ENCODE measurements at places on chromosomes 12 and 14. TPM values are rescaled to one million over a fixed set of nuclear protein-coding genes. Genes with fewer than 3 reads are reported as not detected.

Gene ZNF140
- 8.0 TPM for total RNA-seq

Gene KLRC4
- total RNA-seq = not detected

Gene CCDC38
- total RNA-seq = not detected

Gene OAS1
- 2.9 TPM for total RNA-seq

DNA sequence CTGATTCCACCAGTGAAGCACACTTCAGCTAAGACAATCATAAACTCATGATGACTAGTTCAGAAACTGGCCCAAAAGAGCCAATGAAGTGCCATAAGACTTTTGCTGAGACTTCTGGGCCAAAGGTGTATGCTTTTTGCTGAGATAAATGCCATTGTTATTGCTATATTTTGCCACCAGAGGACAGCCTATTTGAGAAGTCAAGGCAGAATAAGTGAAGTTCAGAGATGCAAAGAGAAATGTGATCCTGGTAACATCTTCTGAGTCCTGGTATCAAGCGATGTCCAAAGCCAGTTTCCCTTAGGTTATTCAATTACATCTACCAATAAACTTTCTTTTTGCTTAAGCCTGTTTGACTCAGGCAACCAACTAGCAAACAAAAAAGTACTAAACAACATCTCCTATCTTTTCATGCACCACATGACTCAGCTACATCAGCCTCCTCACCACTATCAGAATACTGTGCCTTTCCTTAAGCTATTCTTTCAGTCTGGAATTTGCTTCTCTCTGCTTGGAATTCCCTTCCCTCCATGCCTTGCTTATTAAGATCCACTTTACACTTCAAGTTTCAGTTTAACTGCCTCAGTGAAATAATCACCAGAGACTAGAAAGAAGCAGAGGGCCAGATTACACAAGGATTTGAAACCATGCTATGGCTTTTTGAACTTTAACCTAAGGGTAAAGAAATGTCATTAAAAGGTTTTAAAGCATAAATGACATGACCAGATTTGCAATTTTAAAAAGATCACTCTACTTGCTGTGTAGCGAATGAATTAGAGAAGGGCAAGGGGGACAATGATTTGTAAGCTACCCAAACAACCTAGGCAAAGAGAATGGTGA is 14.0 kb downstream of the CRY1 start:
- no peaks in the 10 kb centered on the region for H3K27me3 ChIP-seq
- H3K27ac ChIP-seq = no peak overlapping the region
- H3K36me3 ChIP-seq = no peaks in the 10 kb centered on the region
- no peaks in the 10 kb centered on the region for H3K4me1 ChIP-seq
- no peak for DNase-seq

DNA sequence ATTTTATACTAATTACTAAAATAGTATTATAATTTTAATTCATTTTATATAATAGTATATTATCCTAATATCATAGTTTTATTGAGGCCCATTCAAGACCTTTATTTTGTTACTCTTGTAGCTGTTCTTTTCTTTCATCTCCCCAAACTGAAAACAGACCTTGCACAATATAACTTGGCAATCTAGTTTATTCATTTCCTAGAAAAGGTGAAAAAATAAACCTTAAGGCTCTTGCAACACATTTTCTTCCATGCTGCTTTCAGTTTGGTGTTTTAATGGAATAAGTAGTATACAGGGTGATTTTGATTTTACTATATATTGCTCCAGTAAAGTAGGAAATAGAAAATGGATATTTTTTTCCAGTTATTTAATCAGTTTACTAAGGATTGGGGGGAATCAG is 174.0 kb downstream of the SLC2A13 start:
- H3K27ac ChIP-seq = no peak overlapping the region
- no peak overlapping the region for H3K4me3 ChIP-seq
- no peak for DNase-seq
- H3K36me3 ChIP-seq = no peaks in the 10 kb centered on the region
- H3K27me3 ChIP-seq = no peaks in the 10 kb centered on the region

- peaks cover 30% of the 10 kb centered on the region for H3K36me3 ChIP-seq
- peak overlapping the region; percentile 1 for H3K4me3 ChIP-seq
- H3K27me3 ChIP-seq = no peaks in the 10 kb centered on the region
- H3K27ac ChIP-seq = no peak overlapping the region
- DNase-seq = no peak
These were observed 1.9 kb downstream of the SLC25A3 start for GRCh38 chr12:98595243-98595988.

DNA sequence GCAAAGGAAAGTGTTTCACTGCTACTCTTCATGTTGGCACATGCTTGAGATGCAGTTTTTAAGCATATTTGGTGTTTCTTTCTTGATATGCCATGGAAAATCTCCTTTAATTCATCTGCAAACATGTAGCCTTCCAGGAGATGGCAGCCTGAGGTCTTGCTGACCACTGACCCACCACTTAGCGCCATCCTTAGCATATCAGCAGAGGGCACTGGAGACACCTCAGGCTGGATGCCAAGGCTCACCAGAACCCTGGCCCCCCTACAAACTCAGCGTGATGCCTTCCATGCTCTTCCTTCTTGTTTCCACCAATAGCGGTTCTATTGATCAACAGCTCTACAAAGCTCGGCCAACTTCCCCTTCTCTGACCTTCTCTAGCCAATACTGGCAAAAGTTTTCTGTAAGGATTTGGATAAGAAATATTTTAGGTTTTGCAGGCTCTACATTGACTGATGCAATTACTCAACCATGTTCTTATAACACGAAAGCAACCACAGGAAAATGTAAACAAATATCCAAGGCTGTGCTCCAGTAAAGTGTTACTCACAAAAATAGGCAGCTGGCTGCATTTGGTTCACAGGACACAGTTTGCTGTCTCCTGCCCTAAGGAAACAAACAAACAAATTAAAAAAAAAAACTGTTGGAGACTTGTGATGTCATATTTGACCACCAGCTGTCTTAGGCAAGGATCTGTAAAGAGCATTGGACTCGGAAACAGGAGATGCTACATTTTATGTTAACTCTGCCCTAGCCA is 209.7 kb downstream of the SLC15A4 start:
- H3K4me3 ChIP-seq = no peak overlapping the region
- no peak for DNase-seq
- no peaks in the 10 kb centered on the region for H3K27me3 ChIP-seq
- no peak overlapping the region for H3K27ac ChIP-seq
- H3K36me3 ChIP-seq = no peaks in the 10 kb centered on the region

GRCh38 chr12:38144049-38144448 is 172.5 kb upstream of the ALG10B start:
- no peaks in the 10 kb centered on the region for H3K27me3 ChIP-seq
- no peaks in the 10 kb centered on the region for H3K4me1 ChIP-seq
- no peak for DNase-seq
- H3K27ac ChIP-seq = no peak overlapping the region
- no peaks in the 10 kb centered on the region for H3K36me3 ChIP-seq

DNA sequence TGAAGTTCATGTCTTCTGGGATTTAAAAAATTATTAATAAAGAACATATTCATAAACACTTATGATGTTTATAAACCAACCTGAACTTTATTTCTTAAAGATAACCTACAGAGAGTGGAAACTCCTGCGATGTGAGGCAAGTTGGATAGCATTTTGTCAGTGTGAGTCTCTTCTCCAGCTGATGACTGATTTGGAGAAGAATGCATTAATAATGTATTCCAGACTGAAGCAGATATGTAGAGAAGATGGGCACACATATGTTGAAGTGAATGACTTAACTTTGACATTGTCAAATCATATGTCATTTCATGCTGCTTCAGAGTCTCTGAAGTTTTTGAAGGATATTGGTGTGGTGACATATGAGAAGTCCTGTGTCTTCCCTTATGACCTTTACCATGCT is 7.3 kb downstream of the HELB start:
- no peak for DNase-seq
- no peaks in the 10 kb centered on the region for H3K4me1 ChIP-seq
- H3K4me3 ChIP-seq = no peak overlapping the region
- H3K36me3 ChIP-seq = no peaks in the 10 kb centered on the region

- DNase-seq = no peak
- H3K27ac ChIP-seq = peak overlapping the region; percentile 57
- H3K4me3 ChIP-seq = no peak overlapping the region
- peaks cover 13% of the 10 kb centered on the region for H3K4me1 ChIP-seq
- no peaks in the 10 kb centered on the region for H3K27me3 ChIP-seq
These were observed 40.6 kb downstream of the SPRING1 start for GRCh38 chr12:116697305-116697704.

DNA sequence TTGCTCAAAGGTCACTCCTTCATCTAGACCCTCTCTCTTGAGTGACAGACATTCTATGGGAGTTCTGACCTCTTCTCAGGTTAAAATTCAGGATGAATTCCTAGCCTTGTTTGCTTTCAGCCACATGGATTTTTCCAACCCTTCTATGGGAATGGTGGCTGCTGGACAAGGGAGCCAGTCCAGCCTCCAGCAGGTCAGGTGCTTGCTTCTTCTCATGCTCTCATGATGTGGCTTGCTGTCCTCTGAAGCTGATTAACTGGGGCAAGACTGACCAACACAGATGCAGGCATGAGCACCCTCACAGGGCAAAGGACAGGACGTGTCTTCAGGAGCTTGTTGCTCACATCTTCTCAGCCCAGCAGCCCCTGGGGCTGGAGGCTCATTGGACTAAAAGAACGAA is 97.2 kb upstream of the SLC35F4 start:
- H3K4me1 ChIP-seq = no peaks in the 10 kb centered on the region
- H3K27me3 ChIP-seq = no peaks in the 10 kb centered on the region
- DNase-seq = no peak
- no peak overlapping the region for H3K27ac ChIP-seq

DNA sequence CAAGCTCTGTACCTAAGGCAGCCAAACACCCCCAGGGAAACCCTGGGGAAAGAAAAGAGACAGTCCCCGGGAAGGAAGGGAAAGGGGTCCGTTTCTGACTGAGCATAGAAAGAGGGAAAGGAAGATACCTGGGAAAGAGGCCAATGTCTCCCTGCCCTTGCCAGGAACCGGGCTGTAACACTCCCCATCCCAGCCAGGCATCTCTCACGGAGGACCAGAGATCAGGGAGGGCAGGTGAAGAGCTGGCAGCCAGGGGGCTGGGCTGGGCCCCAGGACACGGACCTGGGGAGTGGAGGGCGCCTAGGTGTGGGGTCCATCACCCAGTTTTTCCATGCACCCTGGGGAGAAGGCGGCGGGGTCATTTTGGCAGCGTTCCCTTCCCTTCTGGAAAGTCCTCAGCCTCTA is 18.9 kb upstream of the PLEKHH1 start:
- H3K4me3 ChIP-seq = peak overlapping the region; percentile 89
- H3K27ac ChIP-seq = peak overlapping the region; percentile 87
- peak; percentile 62 for DNase-seq
- no peaks in the 10 kb centered on the region for H3K36me3 ChIP-seq
- no peaks in the 10 kb centered on the region for H3K27me3 ChIP-seq

GRCh38 chr14:68609012-68609411 is 183.9 kb downstream of the ZFP36L1 start:
- H3K4me1 ChIP-seq = peaks cover 12% of the 10 kb centered on the region
- no peaks in the 10 kb centered on the region for H3K27me3 ChIP-seq
- H3K27ac ChIP-seq = no peak overlapping the region
- no peak overlapping the region for H3K4me3 ChIP-seq

- no peaks in the 10 kb centered on the region for H3K36me3 ChIP-seq
- no peak overlapping the region for H3K4me3 ChIP-seq
- H3K4me1 ChIP-seq = no peaks in the 10 kb centered on the region
- DNase-seq = no peak
- H3K27me3 ChIP-seq = no peaks in the 10 kb centered on the region
These were observed 356.0 kb downstream of the DUSP6 start for GRCh38 chr12:88996200-88996788.

DNA sequence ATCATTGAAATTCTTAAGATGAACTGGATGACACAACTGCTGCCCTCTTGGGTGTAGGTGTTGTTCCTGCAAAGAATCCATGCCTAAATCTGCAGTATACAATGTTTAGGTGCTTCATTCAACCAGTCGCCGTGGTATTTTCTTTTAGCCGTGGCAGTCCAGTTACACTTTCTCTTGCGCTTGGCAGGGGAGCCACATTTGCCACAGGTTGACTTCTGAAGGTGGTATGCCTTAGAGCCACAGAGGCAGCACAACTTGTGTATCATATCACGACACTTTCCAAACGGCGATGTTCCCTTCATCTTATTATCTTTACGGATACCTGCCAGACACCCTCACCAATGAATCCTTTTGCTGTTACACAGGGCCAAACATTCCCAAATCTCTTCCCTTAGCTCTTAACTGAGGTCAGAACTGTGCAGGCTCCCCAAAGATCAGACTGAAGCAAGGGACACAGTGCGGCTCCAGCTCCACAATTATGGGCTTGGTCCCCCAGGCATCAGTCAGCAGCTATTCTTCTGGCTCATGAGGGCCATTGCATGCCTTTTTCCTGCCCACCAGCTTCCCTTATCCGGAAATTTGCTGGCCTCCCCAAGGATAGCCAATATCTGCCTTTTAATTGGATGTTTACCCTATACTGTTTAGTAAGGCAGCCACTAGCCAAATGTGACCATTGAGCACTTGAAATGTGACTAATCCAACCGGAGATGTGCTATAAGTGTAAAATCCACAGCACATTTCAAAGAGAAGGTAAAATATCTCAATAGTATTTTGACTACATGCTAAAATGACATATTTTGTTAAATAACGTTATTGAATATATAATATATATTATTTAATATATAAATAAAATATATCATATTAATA is 50.7 kb downstream of the SENP1 start:
- DNase-seq = no peak
- no peaks in the 10 kb centered on the region for H3K4me1 ChIP-seq
- no peak overlapping the region for H3K4me3 ChIP-seq

- H3K27ac ChIP-seq = no peak overlapping the region
- no peak for DNase-seq
- H3K4me3 ChIP-seq = no peak overlapping the region
- no peaks in the 10 kb centered on the region for H3K36me3 ChIP-seq
These were observed 1.6 kb downstream of the HOXC9 start for GRCh38 chr12:54001283-54002187.

- no peaks in the 10 kb centered on the region for H3K27me3 ChIP-seq
- H3K36me3 ChIP-seq = no peaks in the 10 kb centered on the region
- DNase-seq = no peak
- H3K4me3 ChIP-seq = no peak overlapping the region
These were observed 47.8 kb downstream of the SLC41A2 start for GRCh38 chr12:104910196-104910840.

- no peaks in the 10 kb centered on the region for H3K27me3 ChIP-seq
- H3K4me3 ChIP-seq = no peak overlapping the region
- no peak for DNase-seq
- no peaks in the 10 kb centered on the region for H3K36me3 ChIP-seq
- no peak overlapping the region for H3K27ac ChIP-seq
- no peaks in the 10 kb centered on the region for H3K4me1 ChIP-seq
These were observed 9.8 kb downstream of the FIGNL2 start for GRCh38 chr12:51838762-51839161.

DNA sequence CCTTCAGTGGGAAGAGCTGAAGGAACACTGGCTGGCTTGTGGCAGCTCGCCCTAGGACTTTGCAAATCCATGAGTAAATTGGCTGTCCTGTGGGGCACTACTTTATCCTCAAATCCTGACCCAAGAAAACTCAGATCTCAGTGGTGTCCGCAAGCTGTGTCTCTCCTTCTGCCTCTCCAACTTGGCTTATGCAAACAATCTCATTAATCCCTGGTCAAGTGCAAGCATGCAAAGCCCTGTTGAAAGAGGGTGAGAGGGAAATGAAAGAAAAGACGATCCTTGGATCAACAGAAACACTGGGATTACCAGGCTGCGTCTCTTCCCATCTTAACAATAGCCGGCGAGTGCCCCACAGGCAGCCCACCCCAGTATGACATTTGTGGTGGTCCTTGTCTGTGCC is 901.6 kb downstream of the BCL11B start:
- no peak for DNase-seq
- H3K27me3 ChIP-seq = no peaks in the 10 kb centered on the region
- H3K36me3 ChIP-seq = no peaks in the 10 kb centered on the region
- H3K4me1 ChIP-seq = no peaks in the 10 kb centered on the region

GRCh38 chr12:81874586-81874985 is 115.4 kb upstream of the PPFIA2 start:
- H3K27me3 ChIP-seq = no peaks in the 10 kb centered on the region
- H3K4me3 ChIP-seq = no peak overlapping the region

Measured in pancreas (tissue), 10 donors.